ENCODE measurements at places on chromosomes 3 and 15. TPM values are rescaled to one million over a fixed set of nuclear protein-coding genes. Genes with fewer than 3 reads are reported as not detected.

The INO80 gene
- total RNA-seq: 9.9 TPM

The MESP1 gene
- total RNA-seq: 3.4 TPM

The ROPN1B gene
- 3.6 TPM for total RNA-seq

The TTLL13 gene
- total RNA-seq: 0.54 TPM

The FAM81A gene
- 1.6 TPM for total RNA-seq

The CPLX3 gene
- total RNA-seq: 25.8 TPM

The OR5K2 gene
- total RNA-seq: not detected

The SLC22A13 gene
- total RNA-seq: 0.29 TPM

The ZDHHC19 gene
- not detected for total RNA-seq

The ATP2B2 gene
- total RNA-seq: 0.20 TPM

The FANCD2OS gene
- not detected for total RNA-seq

The AHSG gene
- 0.20 TPM for total RNA-seq

The CHRNA3 gene
- total RNA-seq: 1.3 TPM

The IMPG2 gene
- total RNA-seq: 0.35 TPM

The LDHAL6B gene
- not detected for total RNA-seq

DNA sequence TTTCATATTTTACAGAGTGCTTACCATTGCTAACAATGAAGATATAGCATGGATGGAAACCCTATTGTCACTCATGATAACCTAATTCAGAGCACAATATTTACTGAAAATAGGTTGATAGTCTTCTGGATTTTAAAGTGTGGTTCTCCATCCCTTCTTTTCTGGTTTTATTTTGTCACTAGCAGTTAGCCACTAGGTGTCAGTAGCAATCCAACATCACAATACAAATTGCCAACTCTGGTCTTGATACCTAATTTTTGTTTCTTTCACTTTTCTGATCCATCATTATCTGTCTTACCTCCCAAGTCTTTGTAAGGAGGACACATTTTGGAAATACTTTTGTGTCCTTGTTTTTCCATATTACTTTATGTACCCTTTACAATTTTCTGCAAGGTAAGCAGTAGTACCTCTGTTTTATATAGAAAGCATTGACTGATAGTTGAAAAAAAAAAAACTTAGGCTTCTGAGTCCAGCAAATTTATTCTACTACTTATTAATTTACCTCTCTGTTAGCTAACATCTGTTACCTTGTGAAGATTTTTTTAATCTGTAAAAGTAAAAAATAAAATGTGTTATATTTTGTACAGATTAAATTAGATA is 28.3 kb upstream of the CRYBG3 start:
- DNase-seq: no peak

- peak; percentile 79 for DNase-seq
These were observed 2.5 kb downstream of the KLF13 start for GRCh38 chr15:31328969-31329639.

DNA sequence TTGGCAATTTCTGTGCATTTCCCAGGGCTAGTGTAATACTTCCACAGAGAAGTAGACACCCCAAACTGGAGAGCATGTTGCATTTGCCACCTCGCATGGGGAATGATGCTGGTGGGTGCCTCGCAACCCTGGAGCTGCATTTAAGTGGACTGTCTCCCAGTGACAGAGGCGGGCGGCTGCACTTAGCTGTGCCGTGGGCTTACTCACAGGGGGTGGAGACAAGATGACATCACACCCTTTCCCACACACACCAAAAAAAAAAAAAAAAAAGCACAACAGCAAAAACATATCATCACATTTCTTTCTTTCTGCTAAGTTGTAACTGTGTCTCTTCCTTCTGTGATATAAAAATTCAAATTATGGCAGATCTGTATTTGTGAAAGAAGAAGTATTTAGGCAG is at the start of gene ABI3BP:
ABI3BP (minus strand) TSS at position 113 of the 400 bp plus-strand sequence; CDS start at position 76, 37 bp downstream.
- peak; percentile 85 for DNase-seq

DNA sequence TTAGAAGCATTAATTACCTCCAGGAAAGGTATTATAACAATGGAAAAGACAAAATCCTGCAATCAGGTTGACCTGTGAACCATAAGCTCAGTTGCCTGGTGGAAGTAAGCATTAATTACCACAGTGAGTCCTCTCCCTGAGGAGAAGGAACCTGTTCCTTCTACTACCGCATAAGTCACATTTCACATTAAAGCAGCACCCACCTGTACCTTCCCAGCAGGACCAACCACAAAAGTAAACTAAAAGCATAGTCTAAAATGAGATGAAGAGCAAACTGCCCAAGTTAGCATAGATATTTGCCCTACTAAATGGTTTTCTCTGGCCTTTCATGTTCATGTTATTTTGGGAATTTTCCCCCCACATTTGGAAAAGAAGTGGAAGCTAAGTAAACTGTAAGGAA is 78.2 kb downstream of the EFL1 start:
- DNase-seq: no peak

DNA sequence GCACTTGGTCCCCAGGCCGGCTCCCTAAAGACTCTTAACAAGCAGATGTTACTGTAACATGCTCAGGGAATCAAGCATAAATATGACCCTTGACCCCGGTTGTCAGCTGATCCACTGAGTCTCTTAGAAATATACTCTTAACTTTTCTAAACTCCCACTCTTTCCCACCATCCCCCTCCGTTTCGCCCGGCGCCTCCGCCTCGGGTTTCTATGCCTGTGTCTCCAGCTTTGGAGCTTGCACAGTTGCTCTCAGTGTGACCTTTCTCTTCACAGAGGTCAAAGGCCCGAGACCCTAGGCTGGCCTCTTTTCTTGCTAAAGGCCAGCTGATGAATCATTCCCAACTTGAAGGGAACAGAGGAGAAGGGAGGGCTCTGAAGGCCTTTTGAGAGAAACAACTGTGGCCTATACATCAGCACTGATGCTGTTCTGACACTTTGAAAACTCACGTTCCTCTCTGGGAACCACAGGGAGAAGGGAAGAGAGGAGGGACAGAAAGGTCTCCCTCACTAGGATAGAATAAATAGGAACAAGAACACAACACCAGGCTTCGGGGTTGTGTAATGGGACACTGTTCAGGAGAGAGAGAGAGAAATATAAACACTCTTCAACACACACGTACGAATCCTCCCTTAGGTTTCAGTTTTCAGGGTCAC is 484.5 kb upstream of the NR2F2 start:
- DNase-seq: peak; percentile 43

GRCh38 chr3:112005091-112005672 is 6.5 kb downstream of the TAGLN3 start:
- DNase-seq: no peak

GRCh38 chr3:71397046-71397445 is 186.5 kb downstream of the FOXP1 start:
- no peak for DNase-seq

- DNase-seq: peak; percentile 33
These were observed 31.4 kb downstream of the SEMA7A start for GRCh38 chr15:74402337-74402841.

GRCh38 chr3:81985996-81986723 is 224.7 kb upstream of the GBE1 start:
- DNase-seq: no peak

GRCh38 chr15:55661428-55661827 is 73.3 kb upstream of the PYGO1 start:
- DNase-seq: no peak

DNA sequence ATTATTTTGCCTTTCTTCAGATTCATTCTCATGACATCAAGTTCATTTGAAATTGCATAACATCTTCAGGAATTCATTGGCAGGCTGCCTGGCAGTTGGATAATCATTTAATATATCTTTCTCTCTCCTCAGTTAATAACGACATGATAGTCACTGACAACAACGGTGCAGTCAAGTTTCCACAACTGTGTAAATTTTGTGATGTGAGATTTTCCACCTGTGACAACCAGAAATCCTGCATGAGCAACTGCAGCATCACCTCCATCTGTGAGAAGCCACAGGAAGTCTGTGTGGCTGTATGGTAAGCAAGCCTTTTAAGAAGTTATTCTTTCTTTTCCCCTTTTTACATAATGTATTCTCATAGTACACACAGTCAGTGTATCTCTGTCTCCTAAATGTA is 38.2 kb downstream of the TGFBR2 start:
- DNase-seq: peak; percentile 39

GRCh38 chr3:27758083-27758482 is 36.0 kb upstream of the EOMES start:
- DNase-seq: no peak

DNA sequence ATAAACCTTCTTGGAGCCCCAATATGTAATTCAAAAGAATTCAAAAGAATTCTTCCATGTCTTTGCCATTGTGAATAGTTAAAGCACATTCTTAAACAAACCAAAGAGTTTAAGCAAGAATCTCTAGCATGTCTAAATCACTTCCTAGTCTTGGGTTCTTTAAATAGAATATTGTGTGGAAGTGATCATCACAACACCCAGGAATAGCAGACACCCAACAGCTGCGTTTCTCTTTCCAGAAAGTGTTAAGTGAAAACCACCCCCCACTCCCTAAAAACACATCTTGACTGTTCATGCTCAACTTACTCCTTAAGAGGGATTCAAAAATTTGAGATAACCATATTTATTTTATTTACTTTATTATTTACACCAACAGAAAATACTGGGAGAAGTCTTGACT is 24.1 kb upstream of the CAPN7 start:
- DNase-seq: no peak

GRCh38 chr15:70453238-70453637 is 310.1 kb downstream of the UACA start:
- no peak for DNase-seq

DNA sequence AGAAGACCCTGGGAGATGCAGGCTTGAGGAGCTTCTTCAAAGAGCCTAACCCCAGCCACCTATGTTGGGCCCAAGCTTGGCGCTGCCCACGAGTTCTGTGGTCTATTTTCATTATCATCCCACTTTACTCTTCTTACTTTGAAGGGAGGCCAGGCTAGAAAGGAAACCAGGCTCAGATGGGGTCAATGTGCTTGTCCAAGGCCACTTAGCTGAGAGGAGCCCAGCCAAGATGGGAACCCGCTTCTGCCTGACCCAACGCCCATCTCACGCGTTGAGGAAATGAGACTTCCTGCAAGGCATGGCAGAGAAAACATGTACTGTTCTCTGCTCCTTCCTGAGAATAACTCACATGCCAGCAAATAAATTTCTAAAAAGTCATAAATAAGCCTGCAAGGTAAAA is 486.3 kb upstream of the PROK2 start:
- DNase-seq: peak; percentile 55

DNA sequence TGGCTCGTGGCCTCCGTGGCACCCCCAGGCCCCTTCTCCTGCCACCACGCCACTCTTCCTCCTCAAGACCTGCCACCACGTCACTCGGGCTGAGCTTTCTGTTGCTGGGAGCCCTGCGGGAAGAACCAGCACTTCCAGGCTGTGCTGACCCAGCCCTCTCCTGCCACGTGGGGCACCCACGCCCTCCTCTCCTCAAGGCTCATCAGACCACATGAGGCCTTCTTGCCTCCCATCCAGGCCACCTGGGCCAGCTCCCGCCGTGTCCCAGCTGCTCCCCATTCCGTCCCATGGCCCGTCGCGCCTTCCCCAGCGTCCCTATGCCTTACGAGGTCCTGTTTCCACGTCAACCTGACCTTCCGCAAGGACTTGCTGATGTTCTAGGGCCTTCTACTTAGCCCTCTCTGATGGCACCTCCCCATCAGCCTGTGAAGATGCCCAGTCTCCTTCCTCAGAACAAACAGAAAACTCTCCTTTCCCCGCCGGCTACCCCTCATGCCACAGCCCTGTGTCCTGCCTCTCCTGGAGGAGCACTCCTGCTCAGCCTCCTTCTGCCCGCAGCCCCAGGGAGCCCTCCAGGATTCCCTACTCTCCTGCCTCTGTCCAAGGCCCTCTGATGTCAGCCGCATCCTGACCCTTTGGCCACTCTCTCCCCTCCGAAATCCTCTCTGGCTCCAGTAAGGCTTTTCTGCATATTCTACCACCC is 71.1 kb upstream of the BLM start:
- peak; percentile 45 for DNase-seq

GRCh38 chr3:148730676-148731075 is 33.0 kb downstream of the AGTR1 start:
- no peak for DNase-seq

- DNase-seq: no peak
These were observed 6.9 kb downstream of the CORO2B start for GRCh38 chr15:68585574-68586273.

DNA sequence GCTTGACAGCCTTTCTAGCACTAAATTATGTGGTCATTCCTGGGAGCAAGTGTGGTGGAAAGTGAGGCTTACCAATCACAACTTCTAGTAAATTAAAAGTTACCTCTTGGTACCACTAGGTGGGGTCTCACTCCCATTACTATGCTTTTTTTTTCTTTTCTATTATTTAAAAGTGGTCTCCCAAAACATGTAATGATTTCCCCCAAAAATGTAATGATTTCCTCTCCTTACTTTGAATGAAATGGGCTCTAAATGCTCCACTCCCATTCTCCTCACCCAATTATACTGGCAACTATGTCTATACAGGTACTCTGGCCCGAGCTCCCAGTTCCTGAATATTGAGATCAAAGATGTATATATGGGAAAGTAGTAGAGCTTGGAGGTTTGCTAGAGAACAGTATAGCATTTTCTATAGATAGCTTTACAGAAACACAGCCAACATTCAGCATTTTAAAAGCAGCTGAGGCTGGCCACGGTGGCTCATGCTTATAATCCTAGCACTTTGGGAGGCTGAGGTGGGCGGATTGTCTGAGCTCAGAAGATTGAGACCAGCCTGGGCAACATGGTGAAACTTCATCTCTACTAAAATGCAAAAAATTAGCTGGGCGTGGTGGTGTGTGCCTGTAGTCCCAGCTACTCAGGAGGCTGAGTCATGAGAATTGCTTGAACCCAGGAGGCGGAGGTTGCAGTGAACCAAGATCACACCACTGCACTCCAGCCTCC is 70.9 kb downstream of the DCUN1D1 start:
- DNase-seq: no peak

- peak; percentile 59 for DNase-seq
These were observed 10.5 kb downstream of the SEMA4B start for GRCh38 chr15:90211440-90212143.

GRCh38 chr15:36406366-36406765 is 173.1 kb upstream of the CDIN1 start:
- no peak for DNase-seq

GRCh38 chr3:11290743-11291680 is 18.8 kb downstream of the ATG7 start:
- DNase-seq: no peak

- no peak for DNase-seq
These were observed 29.8 kb downstream of the PCSK6 start for GRCh38 chr15:101459579-101460300.

DNA sequence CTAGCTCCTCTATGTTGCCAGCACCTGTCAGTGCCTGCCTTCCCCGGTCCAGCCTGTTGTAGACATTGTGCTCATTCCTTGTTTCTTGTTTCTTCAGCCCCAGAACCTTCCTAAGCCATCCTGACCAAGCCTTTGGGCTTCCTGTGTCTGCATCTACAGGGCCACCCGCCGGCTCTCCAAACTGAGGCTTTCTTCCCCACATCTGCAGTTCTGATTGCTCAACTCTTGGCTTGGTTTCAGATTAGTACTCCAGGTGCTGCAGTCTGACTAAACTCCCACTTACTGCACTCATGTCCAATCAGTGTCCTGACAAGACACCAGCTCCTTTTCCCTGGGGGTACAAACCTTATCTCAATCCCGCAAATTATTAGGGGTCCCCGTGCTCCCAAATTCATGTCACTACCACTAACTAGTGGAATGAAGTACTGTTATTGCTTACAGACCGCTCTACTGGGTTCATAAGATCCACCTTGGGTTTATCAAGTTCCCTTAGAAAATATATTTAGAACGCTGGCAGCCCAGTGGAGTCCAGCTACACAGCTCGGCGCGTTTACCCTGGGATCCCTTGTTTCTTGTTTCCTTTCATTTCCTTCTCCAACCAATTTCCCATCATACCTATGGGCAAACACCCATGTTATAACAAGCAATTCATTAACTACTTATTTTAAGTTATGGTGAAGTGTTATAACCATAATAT is 114.2 kb upstream of the TJP1 start:
- DNase-seq: no peak
